ENCODE measurements at places on chromosomes 3 and 15. TPM values are rescaled to one million over a fixed set of nuclear protein-coding genes. Genes with fewer than 3 reads are reported as not detected.

DNA sequence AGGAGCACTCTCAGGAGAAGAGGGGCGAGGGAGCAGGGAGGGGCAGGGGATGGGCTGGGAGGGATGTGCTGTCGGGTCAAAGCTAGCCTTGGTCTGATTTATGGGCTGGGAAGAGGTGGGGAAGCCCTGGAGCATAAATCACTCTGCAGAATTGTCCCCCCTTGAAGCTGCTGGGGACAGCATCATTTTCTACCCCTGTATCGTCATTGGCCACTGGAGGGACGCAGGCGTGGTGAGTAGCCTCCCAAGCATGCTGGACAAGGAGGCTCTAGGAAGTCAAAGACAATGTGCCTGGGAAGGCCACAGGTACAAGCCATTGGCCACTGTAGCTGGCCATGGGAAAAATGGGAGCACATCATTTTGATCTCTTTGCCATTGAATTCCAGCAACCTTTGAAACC, 175.5 kb upstream of the CTDSPL start:
- no peak for DNase-seq

NPAP1 gene
- total RNA-seq = 0.07 TPM

DNA sequence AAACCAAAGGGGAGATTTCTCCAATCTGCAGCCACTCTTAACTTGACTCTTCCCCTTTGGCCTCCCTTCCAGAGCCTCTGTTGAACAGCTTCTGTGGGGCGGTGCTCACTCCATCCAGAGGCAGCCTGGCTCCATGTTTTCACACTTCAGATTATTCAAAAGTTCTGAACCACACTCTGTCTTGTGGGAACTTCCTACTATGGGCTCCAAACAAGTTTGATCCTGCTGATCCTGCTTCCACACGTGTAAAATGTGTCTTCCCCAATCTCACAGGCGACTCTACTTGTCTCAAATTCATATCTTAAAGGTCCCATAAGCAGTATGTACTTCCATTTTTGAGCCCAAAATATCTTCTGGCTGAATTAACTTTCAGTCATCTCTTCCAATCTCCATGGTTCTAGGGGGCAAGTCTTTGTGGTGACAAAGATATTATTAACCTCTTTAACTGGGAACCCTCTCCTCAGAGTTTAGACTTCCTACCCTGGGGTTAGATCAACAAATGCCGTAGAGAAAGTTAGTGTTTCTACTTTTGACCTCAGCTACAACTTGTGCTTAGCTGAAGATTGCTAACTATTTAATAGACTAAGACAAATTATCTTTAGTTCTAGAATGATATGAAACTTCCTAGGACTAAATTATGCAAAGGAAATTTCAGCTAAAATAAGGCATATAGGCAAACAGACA, 176.3 kb upstream of the BCL6 start:
- no peak for DNase-seq

DNA sequence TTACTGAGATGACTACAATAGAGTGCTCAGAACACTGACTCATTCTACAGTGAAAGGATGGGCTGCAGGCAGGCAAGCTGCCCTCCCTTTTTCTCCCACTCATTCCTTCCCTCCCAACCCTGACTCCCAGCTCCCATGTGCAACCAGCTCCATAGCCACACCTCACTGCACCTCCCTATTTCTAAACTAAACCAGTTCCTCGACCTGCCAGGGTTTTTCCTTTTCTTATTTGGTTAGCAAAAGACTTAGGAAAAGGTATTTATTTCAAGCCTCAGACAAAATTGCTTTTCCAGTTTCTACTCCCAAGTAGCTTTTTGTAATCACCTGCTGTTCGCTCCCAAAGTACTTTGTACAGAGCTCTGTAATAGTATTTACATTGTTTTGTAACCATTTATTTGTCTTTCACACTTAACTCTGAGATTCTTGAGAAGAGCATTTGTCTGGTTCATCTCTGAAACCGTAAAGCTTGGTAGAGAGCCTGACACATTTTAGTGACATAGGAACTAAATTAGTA, 2.2 kb downstream of the AADAC start:
- DNase-seq = no peak

GRCh38 chr3:100099621-100100020, 14.7 kb downstream of the FILIP1L start:
- no peak for DNase-seq

GRCh38 chr3:125212509-125213363, at the start of gene SLC12A8:
TSS of gene SLC12A8 (minus strand) at chr3:125212748. CDS start at chr3:125211349, 1,399 bp downstream.
- DNase-seq = no peak

EPHA3 gene
- not detected for total RNA-seq

ROPN1 gene
- total RNA-seq = not detected
